ENCODE measurements at places on chromosomes 13 and 19.

GRCh38 chr19:5645409-5645808 is 22.5 kb downstream of the SAFB start:
- peak; percentile 43 for DNase-seq

GRCh38 chr13:100600915-100601314 is 12.3 kb upstream of the GGACT start:
- no peak for DNase-seq

GRCh38 chr19:18440936-18441803 is 3.2 kb upstream of the ISYNA1 start:
- DNase-seq = no peak

- DNase-seq = no peak
Observed at GRCh38 chr13:25147638-25148401, 24.3 kb downstream of the AMER2 start.

DNA sequence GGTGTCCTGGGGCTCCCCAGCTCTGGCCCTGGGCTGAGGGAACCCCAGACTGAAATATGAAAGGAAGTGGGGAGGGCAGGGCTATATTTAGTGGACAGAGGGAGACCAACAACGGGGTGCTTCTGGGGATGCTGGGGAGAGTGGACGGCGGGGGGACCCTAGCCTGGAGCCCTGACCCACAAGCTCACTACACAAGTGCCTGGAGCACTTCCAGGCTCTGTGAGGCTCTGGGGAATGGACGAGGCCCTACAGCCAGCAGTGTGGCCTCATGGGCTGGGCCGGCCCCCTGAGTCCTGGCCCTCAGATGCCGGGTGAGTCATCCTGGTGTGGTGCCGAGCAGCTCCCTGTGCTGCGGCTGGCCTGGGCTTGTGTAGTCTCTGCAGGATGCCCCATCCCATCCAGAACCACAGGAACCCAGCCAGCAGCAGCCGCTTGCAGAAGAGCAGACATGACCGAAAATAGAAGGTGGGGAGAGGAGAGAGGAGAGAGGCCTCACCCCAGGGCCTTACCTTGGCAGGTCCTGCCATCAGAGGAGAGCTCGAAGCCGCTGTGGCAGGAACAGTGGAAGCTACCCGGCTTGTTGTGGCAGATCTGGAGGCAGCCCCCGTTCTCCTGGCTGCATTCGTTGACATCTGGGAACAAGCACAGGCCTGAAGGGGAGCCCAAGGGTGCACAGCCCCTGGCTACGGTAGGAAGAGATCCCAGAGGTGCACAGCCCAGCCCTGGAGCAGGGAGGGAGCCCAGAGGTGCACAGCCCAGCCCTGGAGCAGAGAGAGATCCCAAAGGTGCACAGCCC is 26.1 kb downstream of the GAS6 start:
- DNase-seq = no peak

- no peak for DNase-seq
Observed at GRCh38 chr19:56162258-56162657, 13.6 kb upstream of the GALP start.

GRCh38 chr13:109790086-109790485 is 3.7 kb upstream of the IRS2 start:
- no peak for DNase-seq

- DNase-seq = no peak
Observed at GRCh38 chr13:102589301-102589822, 7.4 kb upstream of the TPP2 start.

DNA sequence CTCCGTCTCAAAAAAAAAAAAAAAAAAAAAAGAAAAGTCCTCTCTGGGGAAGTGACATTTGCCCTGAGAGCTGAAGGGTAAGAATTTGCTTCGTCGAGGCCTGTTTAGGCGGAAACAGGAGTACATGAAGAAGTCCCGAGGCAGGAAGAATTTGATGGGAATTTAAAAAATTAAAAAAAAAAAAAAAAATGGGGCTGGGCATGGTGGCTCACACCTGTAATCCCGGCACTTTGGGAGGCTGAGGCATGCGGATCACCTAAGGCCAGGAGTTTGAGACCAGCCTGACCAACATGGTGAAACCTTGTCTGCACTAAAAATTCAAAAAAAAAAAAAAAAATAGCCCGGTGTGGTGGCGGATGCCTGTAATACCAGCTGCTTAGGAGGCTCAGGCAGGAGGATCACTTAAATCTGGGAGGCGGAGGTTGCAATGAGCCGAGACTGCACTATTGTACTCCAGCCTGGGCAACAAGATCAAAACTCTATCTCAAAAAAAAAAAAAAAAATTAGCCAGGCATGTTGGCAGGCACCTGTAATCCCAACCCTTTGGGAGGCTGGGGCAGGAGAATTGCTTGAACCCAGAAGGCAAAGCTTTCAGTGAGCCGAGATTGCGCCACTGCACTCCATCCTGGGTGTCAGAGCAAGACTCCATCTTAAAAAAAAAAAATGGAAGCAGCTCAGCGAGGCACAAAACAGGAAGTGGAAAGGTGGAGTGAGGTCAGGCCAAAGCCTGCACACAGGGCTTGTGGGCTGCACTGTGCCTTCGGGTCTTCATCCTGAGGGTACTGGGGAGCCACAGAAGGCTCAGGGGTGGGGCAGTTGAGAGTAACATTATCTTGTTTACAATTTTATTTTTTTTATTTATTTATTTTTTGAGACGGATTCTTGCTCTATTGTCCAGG is 4.9 kb downstream of the BAX start:
- DNase-seq = no peak

DNA sequence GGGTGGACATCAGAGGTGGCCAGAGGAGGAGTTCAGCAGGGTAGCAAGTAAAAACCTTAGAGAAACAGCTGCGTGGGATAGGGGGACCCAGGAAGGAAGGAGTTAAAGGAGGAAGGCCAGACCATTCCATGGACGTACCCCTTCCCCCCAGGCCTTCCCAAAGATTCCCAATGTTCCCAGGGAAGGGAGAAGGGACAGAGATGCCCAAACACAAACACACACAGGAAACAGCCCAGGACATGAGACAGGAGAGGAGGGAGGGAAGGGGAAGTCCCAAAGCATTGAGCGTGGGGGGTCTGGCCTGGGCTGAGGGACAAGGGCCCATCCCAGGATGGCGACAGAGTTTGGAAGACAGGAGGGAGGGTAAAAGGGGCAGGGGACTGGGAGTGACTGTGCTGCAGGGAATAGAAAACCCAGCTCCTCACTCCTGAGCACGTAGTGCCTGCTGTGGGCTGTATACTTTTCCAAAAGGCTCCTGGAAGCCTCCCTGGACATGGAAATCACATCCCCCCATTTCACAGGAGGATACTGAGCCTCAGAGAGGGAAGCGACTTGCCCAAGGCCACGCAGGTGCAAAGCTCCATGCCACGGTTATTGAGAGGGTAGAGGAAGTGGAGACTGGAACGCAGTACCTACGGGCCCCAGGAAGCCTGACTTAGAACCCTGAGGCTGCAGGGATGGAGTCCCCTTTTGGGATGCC is 1.1 kb downstream of the SYDE1 start:
- DNase-seq = no peak

GRCh38 chr19:50814883-50815282 is 8.7 kb downstream of the KLK1 start:
- no peak for DNase-seq

DNA sequence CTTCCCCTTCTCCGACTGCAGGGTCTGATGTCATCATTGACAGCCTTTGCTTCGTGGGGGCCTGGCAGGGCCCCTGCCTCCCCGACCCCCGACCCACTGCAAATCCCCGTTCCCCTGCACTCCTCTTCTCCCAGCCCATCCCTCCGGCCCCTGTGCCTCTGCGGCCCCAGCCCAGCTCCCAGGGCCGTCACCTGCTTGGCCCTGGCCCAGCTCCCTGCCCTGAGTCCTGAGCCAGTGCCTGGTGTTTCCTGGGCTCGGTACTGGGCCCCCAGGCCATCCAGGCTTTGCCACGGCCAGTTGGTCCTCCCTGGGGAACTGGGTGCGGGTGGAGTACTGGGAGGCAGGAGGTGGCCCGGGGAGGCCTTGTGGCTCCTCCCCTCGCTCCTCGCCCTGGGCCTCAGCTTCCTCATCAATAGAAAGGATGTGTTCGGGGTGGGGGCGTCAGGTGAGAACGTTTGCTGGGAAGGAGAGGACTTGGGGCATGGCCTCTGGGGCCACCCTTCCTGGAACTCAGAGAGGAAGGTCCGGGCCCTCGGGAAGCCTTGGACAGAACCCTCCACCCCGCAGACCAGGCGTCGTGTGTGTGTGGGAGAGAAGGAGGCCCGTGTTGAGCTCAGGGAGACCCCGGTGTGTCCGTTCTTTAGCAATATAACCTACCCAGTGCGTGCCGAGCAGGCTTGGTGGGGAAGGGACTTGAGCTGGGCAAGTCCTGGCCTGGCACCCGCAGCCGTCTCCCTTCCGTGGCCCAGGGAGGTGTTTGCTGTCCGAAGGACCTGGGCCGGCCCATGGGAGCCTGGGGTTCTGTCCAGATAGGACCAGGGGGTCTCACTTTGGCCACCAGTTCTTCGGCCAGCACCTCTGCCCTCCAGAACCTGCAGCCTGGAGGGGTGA is 15.9 kb upstream of the CELF5 start:
- no peak for DNase-seq

DNA sequence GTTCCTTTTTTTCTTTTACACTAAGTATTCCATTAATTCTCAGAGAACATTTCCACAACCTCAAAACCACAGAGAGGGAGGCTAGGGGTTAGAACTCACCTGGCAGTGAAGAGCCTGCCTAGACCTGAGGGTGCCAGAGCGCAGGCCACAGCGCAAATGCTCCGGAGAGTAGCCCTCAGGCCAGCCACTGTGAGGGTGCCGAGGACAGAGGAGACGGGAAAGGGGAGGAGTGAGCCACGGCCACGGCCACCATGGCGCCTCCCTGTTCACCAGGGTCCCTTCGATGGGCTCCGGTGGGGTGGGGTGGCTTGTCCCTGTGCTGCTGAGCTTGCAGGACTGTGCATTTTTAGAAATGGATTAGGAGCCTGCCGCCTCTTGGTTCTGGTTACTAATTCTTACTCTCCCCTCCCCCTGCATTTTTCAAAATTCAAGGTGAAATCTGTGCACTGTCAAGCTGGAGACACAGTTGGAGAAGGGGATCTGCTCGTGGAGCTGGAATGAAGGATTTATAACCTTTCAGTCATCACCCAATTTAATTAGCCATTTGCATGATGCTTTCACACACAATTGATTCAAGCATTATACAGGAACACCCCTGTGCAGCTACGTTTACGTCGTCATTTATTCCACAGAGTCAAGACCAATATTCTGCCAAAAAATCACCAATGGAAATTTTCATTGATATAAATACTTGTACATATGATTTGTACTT is 58.8 kb downstream of the GGACT start:
- DNase-seq = no peak

GRCh38 chr13:79413521-79413920 is 7.5 kb upstream of the RBM26 start:
- no peak for DNase-seq

DNA sequence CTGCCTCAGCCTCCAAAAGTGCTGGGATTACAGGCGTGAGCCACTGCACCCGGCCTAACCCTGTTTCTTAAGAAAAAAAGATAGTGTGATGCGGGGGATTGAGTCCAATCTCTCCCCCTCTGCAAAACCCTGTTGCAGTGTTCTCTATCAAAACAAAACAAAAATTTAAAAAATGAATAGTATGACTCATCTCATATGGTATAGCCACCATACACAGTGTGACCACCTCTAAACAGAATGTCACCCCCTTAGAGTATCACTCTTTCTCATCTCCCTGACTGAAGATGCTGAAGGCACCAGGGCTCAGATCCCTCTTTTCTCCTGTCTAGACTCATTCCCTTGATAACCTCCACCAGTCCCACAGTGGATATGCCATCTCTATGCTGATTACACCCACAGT is 6.8 kb upstream of the ERF start:
- DNase-seq = no peak

GRCh38 chr19:54201172-54201701 is 579 bp downstream of the RPS9 start:
- DNase-seq = no peak

- DNase-seq = no peak
Observed at GRCh38 chr13:110233181-110233950, 73.6 kb downstream of the COL4A1 start.

GRCh38 chr19:4472174-4472974 is at the start of gene HDGFL2:
Gene HDGFL2 (plus strand): TSS chr19:4472297. CDS start chr19:4472351, 54 bp downstream.
- DNase-seq = no peak

DNA sequence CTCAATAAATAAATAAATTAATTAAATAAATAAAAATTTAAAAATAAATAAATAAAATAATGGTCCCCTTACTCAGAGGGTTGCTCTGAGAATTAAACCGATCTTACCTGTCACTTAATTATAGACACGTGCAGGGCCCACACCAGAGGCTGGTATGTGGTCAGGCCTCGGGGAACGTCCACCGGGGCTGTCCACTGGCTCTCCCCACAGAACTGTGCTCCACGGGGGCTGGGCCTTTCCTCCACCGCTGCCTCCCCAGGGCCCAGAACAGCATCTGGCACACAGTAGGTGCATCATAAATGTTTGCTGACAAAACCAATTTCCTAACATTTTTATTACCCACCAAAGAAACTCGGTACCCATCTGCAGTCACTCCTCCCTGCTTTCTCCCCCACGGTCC is 69.2 kb downstream of the CEBPG start:
- no peak for DNase-seq
